Amygdala (tissue), 56 donors: ENCODE measurements at places on chromosomes 12 and 14.

GRCh38 chr12:55673638-55674037, 34.1 kb downstream of the ITGA7 start:
- no peak for DNase-seq

DNA sequence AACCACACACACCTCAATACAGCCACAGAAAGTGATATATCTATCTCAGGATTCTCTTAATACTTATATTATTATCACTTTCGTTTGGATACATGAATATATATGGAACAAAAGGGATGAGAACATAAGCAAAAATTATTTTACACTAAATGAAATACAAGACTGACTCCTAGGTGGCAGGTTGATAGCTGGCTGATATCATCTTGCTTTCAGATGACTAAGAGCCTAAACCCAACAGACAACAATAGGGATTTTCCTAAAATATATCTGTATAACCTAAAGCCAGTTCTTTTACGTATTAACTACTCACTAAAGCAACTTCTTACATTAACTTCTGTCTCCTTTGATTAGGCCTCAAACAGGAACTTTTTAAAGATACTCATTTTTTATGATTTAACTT, 65.1 kb downstream of the BAZ1A start:
- DNase-seq, result no peak

DNA sequence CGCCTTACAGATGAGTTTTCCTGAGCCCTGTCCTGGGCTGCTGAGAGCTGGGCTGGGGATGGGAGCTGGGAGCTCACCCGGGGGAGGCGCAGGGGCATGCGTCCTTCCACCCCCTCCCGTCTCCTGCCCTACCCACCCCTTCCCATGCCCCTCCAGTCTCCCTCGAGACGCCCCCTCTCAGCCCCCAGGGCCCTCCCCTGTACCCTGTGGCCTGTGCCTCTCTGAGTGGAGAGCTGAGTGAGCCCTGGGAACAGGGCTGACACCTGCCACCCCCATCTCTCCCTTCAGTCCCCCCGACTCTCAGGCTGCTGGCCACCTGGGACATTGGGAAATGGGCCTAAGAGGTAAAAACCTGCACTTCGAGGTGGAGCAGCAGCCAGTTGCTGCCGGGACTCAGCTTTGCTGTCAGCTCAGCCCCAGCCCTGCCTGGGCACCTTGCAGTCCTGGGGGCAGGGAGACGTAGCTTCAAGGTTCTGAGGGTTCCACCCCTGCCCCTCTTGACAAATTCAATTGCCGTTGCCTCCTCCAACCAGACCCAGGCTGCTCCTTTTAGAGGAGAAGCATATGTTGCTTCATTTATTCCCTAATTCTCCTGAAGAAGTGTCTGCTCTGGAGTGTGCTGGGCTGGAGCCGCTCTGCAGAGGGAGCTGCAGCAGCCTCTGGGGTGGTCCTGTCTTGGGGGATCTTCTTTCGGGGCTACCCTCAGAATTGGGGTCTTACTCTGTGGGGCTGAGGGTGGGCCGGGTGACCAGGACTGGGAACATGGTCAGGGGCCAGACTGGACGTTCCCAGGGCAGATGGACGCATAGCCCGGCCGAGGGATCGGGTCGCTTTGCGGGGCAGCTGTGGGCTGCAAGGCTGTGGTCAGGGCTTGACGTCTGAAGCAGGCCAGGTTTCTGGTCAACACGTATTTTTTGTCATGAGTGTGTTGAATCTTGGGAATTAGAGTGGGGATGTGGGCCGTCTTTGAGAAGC, 141.4 kb downstream of the ADGRD1 start:
- no peak for DNase-seq

DNA sequence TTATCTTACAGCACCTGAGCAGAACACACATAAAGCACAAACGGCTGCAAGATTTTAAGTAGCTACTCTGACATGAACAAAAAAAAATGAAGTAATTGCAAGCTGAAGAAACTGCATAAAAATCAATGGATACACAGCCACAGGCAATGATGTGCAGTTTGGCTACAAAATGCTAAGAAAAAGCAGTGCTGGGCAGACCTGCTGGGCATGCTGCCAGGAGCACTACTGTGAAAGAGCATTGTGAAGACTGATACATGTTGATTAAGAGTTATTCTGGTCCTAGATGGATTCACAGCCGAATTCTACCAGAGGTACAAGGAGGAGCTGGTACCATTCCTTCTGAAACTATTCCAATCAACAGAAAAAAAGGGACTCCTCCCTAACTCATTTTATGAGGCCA, 20.1 kb upstream of the RTN1 start:
- no peak for DNase-seq

DNA sequence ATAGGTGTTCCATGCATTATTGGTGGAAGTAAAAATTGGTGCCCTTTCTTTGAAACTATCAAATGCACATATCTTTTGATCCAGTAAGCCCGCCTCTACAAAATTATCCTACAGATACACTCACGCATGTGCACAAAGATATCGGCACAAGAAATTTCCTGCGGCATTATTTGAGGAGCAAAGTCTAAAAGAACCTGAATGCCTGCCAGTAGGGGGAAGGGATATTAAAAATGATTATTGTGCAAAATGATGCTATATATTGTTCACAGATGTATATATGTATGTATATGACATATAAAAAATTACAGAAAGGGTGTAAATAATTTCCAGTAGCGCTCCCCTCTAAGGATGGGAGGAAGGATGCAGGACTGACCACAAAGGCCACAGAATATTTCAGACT, 24.7 kb upstream of the ADIPOR2 start:
- no peak for DNase-seq

DNA sequence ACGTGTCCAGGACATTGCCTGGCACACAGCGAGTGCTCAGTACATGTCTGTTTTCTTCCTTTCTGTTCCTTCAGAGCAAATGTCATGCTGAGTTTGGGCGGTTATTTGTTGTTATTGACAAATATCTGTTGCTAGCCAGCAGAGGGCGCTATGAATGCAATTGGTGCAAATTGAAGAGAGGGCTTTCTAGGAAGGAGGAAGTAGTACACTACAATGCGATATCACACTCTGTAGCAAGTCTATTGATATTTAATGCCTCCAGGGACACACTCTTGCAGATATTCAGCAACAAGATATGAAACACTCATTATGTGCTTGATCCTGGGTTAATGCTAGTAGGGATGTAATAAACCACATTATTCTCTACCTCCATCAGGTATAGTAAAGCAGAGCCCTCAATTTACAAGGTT, 267.3 kb upstream of the SRRM4 start:
- DNase-seq, result peak; percentile 29

GRCh38 chr12:9742661-9743060, 9.8 kb upstream of the CLECL1 start:
- no peak for DNase-seq

- DNase-seq, result no peak
These were observed 5.1 kb downstream of the ASCL1 start for GRCh38 chr12:102962532-102962931.

DNA sequence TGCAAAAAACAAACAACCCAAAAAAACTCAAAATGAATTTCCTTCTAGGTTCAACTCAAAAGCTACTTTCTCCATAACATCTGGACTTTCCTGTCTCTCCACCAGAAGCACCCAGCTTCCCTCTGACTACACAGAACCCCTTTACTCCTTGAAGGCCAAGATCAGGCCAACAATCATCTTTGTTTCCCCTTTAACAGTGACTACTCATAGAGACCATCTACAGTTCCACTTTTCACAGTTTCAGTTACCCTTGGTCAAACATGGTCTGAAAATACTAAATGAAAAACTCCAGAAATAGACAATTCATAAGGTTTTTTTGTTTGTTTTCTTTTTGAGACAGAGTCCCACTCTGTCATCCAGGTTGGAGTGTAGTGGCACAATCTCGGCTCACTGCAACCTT, 11.8 kb downstream of the GCH1 start:
- DNase-seq, result no peak

DNA sequence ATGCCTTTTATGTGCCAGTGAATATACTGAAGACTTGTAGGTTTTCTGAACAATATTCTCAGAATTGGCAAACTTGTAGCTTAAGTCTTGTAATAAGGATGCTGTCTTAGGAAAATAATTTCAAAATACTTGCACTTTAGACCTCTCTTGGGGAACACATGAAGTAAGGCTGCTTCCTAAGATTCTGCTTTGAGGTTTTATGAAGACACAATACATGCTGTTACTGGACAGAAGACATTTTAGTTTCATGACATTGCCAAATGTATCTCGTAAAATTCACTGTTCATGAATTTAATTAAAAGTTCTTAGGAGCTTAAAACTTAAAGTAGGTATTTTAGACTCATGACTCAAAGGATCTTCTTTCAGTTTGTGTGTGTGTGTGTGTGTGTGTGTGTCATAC, 80.7 kb downstream of the RAD51B start:
- DNase-seq, result no peak

DNA sequence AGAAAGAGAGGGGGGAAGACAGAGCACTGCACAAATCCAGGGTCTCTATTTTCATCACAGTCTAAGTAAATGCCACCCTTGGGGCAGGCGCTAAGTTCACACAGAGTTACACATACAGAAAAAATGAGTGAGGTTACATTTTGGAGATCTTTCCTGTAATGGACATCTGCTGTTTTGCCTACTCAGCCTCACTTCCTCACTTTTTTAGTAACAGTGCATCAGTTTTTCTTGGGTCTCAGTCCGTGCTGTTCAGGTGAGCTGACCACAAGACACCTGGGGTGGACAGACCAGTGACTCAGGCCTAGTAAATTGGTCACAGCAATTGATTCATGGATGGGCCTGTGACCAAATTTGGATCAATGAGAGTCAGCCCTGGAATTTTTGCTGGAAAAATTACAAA, 33.6 kb upstream of the SLC5A8 start:
- no peak for DNase-seq

GRCh38 chr12:48004053-48004941, at the start of gene COL2A1:
COL2A1 (minus strand) TSS chr12:48004476; CDS start chr12:48004321, 155 bp downstream.
- DNase-seq, result no peak

DNA sequence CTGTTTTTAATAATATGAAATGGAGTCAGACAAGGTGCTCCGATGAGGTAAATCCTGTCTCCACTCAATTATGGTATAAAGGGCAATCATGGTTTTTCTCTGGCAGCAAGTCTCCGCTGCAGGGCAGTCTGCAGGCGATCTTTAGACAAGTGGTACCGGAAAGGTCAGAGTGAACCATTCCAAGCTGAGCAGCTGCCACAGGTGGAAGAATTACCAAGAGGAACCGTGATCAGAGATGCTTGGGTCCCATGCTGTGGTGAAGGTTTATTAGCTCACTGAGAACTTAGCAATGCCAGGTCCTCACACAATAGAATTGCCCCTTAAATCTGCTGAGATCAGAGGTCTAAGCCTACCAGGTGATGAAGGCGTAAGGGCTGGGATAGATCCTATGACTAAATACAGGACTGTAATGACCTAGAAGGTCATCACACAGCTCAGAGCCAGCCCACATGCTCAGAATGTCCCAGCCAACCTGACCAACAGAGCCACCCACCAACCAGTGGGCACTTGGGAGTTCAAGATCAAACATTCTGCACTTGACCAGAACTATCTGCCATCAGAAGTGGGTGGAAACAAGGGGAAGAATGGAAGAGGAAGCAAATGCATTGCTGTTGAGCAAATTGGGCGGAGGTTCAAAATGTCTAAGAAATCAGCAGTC, 175.2 kb upstream of the BCL2L14 start:
- DNase-seq, result no peak

- DNase-seq, result peak; percentile 69
These were observed 736 bp upstream of the PHLDA1 start for GRCh38 chr12:76032043-76032981.

- no peak for DNase-seq
These were observed 324 bp downstream of the CALCOCO1 start for GRCh38 chr12:53726946-53727309.

- DNase-seq, result no peak
These were observed 361.7 kb downstream of the SNAPC1 start for GRCh38 chr14:62123961-62124360.
